Activated CD4-positive, alpha-beta T cell treated with anti-CD3 and anti-CD28 coated beads, Interleukin-2, amount 50 U/mL, for 1 hour (primary cell): ENCODE measurements at places on chromosomes 16 and 17.

DNA sequence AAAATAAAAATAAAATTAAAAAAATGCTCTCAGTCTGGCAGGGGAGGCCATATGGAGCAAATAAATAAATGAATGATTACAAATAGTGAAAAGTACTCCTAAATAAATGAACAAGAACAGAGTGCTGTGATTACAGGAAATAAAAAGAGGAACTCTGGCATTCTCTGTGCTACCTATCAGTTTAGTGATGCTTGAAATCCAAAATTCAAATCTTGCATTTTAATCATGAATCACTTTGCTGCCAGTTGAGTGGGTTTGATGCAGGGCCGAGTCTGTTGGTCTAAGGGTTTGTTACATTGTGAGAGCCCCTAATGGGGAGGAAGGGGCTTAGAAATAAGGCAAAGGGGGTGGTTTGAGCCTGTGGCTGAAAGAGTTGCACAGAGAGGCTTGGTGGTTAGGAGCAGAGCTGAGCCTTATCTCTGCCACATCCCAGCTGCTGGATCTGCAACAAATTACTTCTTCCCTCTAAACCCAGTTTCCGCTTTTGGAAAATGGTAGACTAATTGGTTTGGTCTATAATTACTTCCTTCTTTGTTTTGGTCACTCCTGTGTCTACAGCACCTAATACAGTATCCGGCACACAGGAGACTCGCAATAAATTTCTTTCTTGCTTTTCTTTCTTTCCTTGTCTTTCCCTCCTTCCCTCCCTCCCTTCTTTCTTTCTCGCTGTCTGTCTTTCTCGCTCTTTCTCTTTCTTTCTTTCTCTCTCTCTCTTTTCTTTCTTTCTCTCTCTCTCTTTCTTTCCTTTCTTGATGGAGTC is 6.3 kb upstream of the ABCC1 start:
- DNase-seq = no peak

- DNase-seq = no peak
These were observed 10.7 kb upstream of the ZFPM1 start for GRCh38 chr16:88442383-88442726.

DNA sequence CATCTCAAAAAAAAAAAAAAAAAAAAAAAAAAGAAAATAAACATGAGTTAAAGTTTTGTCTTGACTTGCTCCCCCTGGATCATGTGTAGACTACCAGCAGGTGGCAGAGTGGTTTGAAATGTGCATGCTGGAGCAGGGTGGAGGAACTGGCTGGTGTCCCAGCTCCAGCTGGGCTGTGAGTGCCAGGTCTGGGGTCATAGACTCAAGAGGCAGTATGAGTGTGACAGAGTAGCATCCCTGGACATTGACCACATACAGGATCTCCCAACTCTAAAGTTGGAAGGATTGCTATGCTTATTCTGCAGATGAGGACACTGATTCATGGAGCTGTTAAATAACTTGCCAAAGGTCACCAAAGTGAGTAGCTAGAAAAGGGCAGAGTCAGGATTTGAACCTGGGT is 198.0 kb upstream of the MPHOSPH6 start:
- DNase-seq = no peak

GRCh38 chr17:56393156-56393555 is 200.3 kb upstream of the NOG start:
- DNase-seq = no peak

GRCh38 chr16:50841081-50841886 is 99.4 kb downstream of the CYLD start:
- peak; percentile 25 for DNase-seq

DNA sequence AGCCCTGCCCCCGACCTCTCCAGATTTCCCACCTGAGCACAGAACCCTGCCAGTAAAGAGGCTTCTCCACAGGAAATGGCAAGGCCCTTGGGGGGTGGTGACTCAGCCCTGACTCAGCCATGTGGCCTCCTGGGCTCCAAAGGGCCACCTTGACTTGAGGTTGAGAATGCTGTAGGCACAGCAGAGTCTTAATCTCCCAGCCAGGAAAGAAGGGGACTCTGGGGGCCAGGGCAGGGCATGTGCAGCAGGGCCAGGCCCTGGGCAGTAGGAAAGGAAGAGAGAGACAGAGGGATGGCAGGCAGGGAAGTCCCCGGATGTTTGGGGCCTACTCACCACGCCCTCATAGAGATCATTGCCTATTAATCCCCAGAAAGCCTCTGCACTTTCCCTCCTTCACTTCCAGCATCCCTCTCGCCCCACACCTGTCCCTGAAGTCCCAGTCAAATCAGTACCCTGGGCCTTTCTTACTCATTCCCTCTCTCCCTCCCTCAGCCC is 4.8 kb upstream of the ITGA3 start:
- peak; percentile 8 for DNase-seq

- no peak for DNase-seq
These were observed 149.3 kb downstream of the IRF8 start for GRCh38 chr16:86048221-86048620.

DNA sequence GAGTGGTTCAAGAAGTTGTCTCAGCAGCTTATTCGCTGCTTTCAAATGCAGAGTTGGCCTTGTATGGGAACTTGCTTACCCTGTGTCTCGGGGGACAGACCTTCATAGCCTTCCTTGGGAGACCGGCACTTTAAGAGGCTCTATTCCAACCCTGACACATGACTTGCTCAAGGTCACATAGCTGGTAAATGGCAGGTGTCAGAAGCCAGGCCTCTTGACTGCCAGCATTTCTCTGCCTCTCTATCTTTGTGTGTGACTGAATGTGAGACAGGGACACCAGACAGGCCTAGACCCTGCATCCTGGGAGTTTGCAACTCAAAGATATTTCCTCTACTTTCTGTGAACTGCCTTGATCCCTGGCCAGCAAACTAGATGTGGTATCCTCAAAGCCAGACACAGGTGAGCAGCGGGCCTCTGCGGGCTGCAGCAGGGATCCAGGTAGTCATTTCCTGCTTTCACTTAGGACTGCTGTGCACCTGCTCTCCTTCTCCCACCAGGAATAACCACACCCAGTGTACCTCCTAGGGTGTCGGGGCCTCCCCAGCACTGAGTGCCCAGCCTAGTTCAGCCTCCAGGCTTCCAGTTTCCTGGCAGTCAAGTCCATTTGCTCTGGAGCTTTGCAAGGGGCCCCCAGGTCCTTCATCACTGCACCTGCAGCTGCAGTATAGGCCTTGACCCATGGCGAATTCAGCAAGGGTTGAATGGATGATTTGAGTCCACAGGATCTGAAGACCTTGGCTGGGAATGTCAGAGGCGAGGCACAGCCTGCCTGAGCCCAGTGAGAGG is 116.6 kb upstream of the TNRC6C start:
- DNase-seq = no peak

DNA sequence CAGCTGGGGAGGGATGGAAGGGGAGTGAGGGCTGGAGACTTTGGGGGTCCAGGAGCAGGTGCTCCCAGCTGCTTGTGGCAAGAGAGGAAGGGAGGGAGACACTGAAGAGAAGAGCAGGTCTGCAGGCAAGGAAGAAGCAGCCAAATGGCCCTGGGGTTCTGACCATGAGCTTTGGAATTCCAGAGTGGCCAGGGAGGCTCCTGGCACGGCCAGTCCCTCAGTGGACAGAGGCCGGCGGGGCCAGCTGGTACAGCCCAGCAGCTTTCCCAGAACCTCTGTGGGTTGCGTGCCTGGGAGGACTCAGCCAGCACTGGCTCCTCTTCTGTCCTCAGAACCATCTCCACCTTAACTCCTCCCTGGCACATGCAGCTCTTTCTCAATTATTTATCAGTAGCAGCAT is 233.0 kb downstream of the MSI2 start:
- DNase-seq = no peak

- DNase-seq = no peak
These were observed 12.2 kb downstream of the VASN start for GRCh38 chr16:4383591-4384444.

DNA sequence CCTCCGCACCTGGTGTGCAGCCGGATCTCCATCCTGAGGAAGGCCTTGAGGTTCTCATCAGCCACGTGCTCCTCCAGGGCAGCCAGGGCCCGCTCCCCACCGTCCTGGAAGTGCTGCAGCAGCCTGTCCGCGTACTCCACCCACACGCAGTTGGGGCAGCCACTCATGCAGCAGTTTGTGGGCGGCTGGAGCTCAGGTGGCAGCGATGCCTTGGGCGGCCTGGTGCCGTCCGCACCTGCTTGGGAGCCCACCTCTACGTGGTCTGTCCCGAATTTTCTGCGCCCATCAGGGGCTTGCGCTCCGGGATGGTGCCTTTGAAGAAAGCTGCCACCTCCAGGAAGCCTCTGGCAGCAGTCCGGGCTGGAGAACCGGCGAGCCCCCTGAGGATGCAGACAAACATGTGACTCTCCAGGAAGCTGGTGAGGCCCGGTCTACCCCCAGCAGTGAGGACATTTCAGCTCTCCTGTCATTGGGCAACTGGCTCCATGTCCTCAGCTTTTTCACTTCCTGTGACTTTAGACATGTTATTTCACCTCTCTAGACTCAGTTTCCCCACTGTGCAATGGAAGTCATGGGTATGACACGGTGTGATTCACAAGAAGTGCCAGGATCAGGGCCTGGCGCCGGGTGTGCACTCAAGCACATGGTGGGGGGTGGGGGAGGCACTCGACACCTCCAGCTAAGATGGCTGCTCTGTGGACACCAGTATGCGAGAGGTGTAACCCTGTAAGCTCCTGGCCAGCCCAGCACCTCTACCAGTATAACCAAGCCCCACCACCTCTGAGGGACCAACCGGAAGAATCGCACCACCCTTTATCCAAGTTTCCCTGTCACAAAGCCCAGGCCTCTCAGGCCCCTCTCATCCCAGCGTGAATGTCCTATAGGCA is 957 bp downstream of the OXLD1 start:
- DNase-seq = peak; percentile 44
